ENCODE measurements at places on chromosomes 5 and 9.

DNA sequence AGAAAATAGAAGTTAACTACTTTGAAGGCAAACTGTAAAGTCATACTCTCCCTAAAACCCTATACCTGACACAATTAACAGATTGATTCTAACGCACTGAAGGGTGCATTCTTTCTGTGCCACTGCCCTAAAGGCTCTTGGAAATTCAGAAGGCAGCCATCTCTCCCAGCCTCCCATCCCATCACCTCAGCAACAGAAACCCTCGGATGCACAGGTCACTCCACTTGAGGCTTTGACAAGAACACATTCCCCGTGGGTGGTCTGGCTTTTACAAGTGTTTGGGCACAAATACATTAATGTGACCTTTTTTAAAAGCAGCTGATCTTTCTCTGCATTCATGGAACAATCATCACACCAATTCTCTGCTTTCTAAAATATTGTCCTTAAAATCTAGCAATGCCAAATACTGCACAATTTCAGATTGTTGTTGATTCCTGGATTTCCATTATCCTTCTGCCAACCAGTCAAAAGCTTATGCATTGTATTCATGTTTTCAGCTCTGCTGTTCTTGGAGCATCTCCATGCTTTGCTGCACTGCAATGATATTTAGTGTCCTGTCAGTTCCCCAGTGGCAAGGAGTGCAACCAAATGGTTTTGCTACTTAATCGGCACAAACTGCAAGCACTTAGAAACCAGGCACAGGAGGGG lies 175.6 kb downstream of the TMEM161B start:
- peak; percentile 11 for DNase-seq

DNA sequence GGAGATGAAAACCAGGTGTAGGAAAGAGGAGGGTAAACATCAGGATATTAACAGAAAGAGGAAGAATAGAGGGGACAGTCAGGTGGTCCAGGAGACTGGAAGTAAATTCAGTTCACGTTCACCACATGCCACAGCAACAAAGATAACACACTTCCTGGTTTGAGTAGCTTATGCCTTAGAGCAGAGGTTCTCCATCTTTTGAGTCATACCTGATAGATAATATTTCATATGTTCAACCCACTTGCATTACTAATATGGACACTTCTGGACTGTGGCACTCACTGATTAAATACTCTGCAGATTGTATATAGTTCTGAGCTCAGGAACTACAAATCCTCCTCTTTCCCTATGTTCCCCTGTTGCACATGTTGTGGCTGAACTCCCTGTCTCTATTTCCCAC lies 179.9 kb upstream of the NR3C1 start:
- DNase-seq = no peak

- DNase-seq = no peak
These were observed 157.8 kb upstream of the TNC start for GRCh38 chr9:115275753-115276152.

- no peak for DNase-seq
These were observed 75.5 kb downstream of the PHAX start for GRCh38 chr5:126676195-126676624.

- no peak for DNase-seq
These were observed 95.4 kb downstream of the CACNA1B start for GRCh38 chr9:137972988-137973470.

DNA sequence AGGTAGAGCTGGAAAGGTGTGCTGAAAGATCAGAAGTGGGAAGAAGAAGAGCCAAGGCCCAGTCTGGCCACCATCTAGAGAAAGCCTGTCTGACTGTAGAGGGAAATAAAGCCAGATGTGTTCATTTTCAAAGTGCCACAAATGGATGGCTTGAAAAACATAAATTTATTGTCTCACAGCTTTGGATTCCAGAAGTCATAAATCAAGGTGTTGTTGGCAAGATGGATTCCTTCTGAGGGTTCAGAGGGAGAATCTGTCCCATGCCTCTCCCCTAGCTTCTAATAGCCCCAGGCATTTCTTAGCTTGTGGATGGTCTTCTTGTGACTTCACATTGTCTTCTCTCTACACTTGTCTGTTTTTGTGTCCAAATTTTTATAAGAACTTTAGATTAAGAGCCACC lies 6.2 kb upstream of the PRELID2 start:
- DNase-seq = no peak

DNA sequence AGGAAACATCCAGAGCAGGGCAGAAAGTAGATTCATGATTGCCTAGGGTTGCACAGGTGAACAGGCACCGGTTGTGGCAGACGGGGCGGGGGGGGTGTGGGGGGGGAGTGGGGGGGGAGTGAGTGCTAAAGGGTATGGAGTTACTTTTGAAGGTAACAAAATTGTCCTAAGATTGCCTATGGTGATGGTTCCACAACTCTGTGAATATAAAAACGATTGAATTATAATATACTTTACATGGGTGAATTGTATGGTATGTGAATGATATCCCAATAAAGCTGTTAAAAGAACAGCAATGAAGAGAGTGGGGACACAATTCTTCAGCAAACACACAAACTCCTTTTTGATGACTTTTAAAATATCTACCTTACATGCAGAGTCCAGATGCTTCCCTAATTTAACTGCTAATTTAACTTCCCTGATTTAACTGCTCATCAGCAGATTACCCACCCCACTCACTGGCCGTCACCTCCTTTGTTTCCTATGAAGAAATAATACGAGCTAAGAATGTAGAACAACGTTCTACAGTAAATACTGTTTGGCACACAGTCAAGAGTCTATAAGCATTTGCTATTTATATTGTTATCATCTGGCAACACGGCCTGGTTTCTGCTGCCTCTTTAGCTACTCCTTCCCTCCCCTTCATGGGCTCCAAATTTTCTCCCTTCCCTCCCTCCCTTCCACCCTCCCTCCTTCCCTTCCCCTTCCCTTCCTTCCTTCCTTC lies 83.5 kb downstream of the PTCH1 start:
- DNase-seq = no peak

GRCh38 chr5:73640861-73641320 lies 14.9 kb downstream of the ARHGEF28 start:
- DNase-seq = no peak

DNA sequence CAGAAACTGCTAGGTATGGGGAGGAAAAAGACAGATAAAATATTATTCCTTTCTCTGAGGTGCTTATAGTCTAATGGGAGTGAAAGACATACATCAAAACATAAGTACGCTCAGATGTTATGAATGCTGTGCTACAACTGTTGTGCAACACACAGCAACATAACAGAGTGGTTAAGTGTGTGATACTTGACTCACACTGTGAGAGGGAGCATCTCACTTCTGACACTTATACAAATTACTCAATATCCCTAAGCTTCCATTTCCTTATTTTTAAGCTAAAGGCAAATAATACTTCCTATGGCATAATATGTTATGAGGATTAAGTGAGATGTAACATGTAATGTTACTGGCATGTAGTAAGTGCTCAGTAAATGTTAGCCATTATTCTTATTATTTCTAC lies 110.6 kb upstream of the FER start:
- no peak for DNase-seq

GRCh38 chr5:149039506-149039905 lies 23.4 kb downstream of the SH3TC2 start:
- no peak for DNase-seq

DNA sequence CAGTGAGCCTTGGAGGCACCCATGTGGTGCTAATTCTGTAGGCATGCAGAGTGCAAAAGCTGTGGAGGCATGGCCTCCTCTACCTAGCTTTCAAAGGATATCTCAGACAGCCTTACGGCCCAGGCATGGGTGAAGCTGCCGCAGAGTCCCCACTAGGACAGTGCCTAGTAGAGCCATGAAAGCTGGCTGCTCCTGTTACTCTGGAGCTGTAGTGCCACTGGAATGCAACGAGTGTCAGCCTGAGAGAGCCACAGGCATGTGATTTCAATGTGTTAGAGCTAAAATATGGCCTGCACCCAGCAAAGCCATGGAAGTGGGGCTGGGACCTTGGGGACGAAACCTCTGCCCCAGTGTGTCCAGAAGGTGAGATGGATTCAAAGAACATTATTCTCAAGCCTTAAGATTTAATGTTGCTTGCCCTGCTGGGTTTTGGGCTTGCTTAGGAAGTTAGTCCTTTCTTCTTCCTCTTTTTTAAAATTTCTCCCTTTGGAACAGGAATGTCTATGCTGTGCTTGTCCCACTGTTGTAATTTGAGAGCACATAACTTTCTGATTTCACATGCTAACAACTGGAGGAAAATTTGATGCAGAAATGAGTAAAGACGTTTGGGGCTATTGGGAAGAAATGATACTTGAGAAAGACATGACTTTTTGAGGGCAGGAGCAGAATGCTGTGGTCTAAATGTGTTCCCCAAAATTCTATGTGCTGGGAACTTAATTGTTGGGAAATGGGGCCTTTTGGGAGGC lies 298.4 kb downstream of the PSAT1 start:
- DNase-seq = no peak

- DNase-seq = no peak
These were observed 447.9 kb upstream of the SGCD start for GRCh38 chr5:155878991-155879575.

GRCh38 chr5:73827106-73827450 lies 201.1 kb downstream of the ARHGEF28 start:
- no peak for DNase-seq

DNA sequence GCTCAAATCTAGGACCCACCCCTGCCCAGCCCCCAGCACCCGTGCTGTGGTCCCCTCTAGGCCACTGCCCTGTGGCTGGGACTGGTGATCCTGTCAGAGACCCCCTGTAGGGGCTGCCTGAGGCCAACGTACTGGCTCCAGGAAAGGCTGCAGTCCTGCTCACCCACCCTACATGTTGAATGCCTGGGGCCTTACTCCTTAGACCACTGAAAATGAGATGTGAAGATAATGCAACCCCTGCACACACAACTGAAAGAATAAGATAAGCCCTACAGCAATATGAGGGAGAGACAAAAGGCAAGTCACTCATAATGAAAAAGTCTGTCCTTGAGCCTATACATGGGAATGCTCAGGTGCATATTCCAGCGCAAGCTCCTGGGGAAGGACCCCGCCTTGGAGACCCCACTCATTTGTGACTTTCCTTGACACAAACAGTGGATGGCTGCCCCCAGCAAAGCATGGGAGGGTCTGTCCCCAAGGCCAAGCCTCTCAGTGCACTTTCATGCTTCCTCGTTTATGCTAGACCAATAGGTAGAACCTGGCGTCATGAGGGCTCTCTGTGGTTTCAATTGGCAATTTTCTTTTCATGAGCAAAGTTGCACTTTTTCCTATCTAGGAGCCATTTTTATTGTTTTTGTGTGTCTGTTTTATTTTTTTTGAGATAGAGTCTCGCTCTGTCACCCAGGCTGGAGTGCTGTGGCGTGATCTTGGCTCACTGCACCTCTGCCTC lies 12.5 kb upstream of the WNK2 start:
- no peak for DNase-seq

- DNase-seq = no peak
These were observed 115.8 kb downstream of the DRD1 start for GRCh38 chr5:175328176-175328575.

DNA sequence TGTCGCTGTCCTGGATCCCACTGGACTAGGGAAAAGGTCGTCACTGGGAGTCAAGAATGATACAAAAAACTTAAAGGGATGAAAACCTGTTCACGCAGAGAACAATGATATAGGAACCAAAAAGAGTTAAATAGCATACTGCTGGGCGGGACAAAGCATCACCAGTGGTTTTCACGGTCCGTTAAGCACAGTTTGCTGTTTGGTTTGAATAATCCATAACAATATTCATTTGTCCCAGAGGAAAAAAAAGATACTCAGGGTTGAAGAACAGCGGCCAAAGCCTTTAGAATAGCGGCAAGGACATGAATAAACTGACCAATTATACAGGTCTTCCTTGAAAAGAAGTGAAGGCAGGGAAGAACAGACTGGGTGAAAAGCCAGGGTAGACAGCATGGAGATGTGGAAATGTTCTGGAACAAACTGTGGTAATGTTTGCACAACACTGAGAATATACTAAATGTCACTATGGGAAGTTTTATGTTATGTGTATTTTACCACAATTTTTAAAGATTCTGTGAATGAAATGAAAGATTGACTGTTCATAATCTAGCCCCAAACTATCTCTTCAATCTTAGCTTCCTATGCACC lies 60.8 kb downstream of the MTMR12 start:
- no peak for DNase-seq

Data from hypothalamus (tissue), 51 donors.